Astrocyte (in vitro differentiated cells and primary cell): ENCODE measurements at places on chromosomes 2 and 18. TPM values are rescaled to one million over a fixed set of nuclear protein-coding genes. Genes with fewer than 3 reads are reported as not detected.

The C1QL2 gene
- total RNA-seq = 0.20 TPM in 1 of 2 replicates, not detected in the other

The SERPINB4 gene
- not detected in 2 replicates for total RNA-seq

GRCh38 chr2:84654414-84654813, 138.1 kb downstream of the DNAH6 start:
- H3K4me3 ChIP-seq = no peak overlapping the region
- H3K27me3 ChIP-seq = no peaks in the 10 kb centered on the region
- H3K4me1 ChIP-seq = no peaks in the 10 kb centered on the region
- H3K27ac ChIP-seq = no peak overlapping the region
- no peaks in the 10 kb centered on the region for H3K36me3 ChIP-seq

- H3K27ac ChIP-seq = no peak overlapping the region
- H3K36me3 ChIP-seq = no peaks in the 10 kb centered on the region
- no peaks in the 10 kb centered on the region for H3K4me1 ChIP-seq
These were observed 82.7 kb upstream of the CD302 start for GRCh38 chr2:159880729-159881128.

DNA sequence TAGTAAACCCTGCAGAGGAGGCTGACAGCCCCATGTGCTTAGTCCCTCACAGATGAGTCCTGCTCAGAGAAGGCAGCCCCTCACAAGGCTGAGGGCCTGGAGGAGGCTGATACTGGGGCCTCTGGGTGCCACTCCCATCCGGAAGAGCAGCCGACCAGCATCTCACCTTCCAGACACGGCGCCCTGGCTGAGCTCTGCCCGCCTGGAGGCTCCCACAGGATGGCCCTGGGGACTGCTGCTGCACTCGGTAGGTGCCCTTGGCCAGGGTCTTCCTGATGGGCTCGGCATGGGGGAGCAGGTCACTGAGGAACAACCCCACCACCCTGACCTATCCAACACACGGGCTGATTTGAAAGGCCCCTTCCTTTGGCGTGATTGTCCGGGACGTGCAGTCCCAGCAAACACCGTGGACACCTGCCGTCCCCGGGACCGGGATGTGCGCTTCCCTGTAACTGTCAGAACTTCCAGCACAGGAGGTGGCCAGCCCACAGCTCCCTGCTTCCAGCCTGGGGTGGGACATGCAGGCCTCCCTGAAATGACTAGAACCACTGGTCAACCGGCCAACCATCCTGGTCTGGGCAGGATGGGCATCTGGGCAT, 38.6 kb downstream of the MLPH start:
- H3K4me3 ChIP-seq = no peak overlapping the region
- H3K4me1 ChIP-seq = no peaks in the 10 kb centered on the region
- H3K27ac ChIP-seq = no peak overlapping the region
- no peak for DNase-seq
- H3K36me3 ChIP-seq = peaks cover 54% of the 10 kb centered on the region
- no peaks in the 10 kb centered on the region for H3K27me3 ChIP-seq
